Kasumi-1 (cell line): ENCODE measurements at places on chromosomes 7 and 10.
A peak's percentile ranks its signal among the peaks of the same experiment; 100 is the strongest.

DNA sequence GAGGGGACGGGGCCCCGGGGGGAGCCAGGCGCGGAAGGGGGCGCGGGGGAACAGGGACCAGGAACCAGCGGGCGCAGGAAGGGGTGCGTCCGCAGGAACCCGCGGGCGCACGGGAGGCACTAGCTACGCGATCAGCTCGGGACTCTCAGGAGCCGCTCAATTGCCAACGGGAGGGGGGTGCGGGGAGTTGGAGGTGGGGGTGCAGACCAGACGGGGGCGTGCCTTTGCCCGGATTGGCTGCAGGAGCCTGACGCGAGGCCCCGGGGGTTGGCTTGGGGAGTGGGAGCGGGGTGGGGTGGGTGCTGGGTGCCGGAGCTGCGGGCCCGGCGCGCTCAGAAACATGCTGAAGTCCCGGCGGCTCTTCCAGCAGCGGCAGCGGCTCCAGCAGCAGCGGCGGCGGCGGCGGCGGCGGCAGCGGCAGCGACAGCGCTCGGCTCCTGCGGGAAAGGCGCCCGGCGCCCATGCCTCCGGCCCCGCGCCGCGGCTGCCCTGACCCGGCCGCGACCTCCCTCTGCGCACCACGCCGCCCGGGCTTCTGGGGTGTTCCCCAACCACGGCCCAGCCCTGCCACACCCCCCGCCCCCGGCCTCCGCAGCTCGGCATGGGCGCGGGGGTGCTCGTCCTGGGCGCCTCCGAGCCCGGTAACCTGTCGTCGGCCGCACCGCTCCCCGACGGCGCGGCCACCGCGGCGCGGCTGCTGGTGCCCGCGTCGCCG, at the start of gene ADRB1:
Gene ADRB1, plus strand, starts transcription at position 335 of the 715 bp plus-strand sequence. Its CDS starts 267 bp downstream, at position 602.
- DNase-seq, result peak; percentile 84

- no peak for DNase-seq
Measured at GRCh38 chr10:112362833-112363232, 11.1 kb upstream of the ACSL5 start.

DNA sequence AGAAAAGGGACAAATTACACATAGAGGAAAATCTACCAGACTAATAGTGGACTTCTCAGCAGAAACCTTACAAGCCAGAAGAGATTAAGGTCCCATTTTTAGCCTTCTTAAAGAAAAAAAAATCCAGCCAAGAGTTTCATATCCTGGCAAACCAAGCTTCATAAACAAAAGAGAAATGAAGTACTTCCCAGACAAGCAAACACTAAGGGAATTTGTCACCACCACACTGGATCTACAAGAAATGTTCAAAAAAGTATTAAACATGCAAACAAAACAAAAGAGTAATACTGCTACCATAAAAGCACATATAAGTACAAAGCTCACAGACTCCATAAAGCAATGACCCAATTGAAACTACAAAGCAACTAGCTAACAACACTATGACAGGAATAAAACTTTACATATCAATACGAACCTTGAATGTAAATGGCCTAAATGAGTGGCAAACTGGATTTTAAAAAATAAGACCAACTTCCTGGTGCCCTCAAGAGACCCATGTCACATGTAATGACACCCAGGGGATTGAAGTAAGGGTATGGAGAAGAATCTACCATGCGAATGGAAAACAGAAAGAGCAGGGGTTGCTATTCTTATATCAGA, 260.7 kb upstream of the PPP2R2D start:
- no peak for DNase-seq

GRCh38 chr7:137434946-137435345, 91.4 kb upstream of the PTN start:
- no peak for DNase-seq

DNA sequence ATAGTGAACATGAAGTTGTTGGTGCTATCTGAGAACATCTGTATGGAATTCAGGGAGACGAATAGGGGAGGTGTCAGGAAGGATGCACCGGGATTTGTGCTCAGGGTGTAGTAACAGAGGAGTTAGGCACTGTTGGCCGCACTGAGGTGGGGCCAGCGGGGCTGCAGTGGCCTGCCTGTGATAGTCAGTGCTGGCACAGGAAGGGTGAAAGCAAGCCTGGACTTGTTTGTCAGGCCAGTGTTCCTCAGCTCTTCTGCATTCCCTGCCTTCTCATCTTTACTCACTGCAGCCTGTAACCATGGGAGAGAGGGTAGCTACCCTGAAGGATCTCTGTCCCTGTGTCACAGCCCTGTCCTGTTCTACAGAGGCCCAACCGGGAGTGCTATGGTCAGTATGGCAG, 81.3 kb downstream of the SH2D4B start:
- no peak for DNase-seq

DNA sequence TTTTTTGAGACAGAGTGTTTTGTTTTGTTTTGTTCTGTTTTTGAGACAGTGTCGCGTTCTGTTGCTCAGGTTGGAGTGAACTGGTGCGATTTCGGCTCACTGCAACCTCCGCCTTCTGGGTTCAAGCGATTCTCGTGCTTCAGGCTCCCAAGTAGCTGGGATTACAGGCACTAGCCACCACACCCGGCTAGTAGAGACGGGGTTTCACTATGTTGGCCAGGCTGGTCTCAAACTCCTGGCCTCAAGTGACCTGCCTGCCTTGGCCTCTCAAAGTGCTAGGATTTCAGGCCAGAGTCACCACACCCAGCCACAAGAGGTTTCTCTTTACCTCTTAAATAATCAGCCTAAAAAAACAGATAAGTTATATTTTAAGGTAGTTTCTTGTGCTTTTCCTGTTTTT, 8.7 kb upstream of the ARHGAP12 start:
- no peak for DNase-seq

- no peak for DNase-seq
Measured at GRCh38 chr7:45325378-45325777, 167.8 kb downstream of the RAMP3 start.

- no peak for DNase-seq
Measured at GRCh38 chr7:21084286-21084685, 297.6 kb upstream of the SP8 start.

DNA sequence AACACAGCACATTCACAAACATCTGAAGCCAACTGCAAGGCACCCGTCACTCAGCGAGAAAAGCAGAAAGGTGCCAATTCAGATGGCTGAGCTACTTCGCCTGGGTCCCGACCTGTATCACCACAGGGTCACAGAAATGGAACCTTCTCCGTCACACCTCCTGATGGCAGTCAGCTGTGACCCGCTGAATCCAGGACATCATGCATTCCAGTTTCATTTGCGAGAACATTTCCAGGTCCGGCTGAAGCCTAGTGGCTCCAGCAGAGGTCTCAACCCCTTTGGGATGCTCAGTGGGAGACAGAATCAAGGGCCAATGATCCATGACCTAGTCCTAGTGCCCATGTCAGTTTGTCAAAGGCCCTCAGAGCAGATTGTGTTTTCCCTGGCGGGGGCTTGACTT, 193.6 kb upstream of the KLF14 start:
- no peak for DNase-seq

DNA sequence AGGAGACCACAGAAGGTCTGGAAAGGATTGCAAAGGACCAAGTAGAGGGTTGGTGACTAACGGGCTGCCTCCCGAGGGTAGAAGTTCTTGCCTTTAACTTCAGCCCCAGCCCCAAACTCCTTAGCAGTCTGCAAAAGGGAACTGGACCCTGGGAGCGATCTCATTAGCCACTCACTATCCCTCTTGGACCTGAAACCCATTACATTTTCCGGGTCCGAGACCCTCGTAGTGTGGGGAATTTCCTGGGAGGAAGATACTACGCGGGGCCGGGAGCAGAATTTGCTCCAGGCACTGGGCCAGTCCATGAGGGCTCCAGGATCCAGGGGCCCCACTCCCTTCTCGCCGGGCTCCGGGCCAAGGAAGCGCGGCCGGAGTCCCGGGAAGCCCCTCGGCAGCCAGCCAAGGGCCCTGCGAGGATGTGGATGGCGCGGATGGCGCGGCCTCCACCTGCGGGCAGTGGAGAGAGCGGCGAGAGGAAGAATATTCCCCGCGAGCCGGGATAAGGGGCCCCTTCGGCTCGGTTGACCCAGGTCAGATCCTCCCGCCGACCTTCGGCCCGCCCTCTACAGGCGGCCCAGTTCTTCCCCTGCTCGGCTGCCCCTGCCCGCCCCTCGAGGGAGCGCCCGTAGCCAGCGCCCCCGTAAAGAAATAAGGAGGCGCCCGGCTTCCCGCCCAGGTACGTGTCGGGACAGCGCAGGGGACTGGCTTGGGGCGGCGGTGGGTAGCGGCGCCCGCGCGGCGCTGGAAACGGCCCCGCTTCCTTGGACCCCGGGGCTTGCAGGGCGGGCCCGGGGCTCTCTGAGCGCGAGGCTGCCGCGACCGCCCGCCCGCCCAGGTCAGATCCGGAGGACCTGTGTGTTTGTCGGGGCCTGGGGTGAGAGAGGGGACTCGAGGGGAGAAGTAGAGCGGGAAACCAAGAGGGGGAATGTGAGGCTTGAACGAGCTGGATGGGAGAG, at the start of gene MYO3A:
Gene MYO3A, plus strand, starts transcription at position 577 of the 956 bp plus-strand sequence. CDS start 17,882 bp downstream, outside the sequence.
- no peak for DNase-seq

- peak; percentile 96 for DNase-seq
Measured at GRCh38 chr10:70492786-70493659, 14.5 kb downstream of the PALD1 start.

DNA sequence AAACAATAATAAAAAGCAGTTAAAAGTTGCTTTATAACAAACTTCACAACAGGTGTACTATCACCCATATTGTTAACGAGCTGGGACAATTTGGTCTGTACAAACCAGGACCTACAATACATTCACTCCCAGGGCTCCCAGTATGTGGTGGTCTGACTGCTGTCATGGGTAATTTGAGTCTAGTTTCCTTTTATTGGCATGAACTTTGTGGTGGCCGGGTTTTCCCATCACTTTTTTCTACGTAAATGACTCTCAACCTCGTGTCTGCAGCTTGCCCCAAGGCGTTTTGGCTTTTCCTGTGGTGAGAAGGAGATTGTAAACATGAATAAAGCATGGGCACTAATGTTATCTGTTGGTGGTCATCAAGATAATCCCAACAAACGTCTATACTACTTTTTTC, 118.7 kb upstream of the CDK6 start:
- no peak for DNase-seq

DNA sequence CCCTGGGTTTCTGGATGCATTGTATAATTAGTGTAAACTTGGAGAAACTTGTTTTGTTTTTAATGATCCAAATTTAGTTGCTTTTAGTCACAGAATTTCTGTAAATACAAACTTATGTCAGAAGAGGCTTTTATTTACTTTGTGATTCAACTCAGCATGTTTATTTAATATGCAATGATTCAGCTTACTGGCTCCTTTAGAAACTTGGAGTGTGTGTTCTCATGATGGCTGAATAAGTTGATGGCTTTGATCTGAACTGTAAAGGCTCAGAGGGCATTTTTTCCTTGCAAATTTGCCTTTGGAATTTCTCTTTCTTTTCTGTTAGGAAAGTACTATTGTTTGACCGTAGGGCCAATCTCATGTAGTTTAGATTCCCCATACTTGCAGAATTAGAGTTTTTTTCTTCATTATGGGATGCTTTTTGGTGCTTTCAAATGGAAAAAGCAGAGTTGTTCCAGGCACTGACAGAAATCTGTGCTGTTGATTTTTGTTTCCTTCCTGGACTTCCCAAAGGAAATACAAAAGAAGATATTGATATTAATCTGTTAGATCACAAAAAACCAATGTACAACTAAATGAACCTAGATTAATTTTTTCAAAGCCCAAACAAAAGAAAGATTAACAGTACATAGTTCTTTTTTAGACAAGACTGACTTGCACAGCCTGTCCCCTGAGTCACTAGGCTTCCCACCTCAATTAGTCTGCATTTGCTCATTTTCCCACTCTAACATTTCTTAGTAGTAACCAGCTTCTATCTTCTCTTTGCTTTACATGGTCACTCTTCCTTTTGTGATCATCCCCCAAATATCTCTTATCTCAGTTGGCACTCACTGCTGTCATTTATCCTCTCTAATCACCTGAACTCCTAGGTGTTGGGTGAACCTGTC, 96.8 kb upstream of the AGR3 start:
- DNase-seq, result no peak

GRCh38 chr10:7561216-7561893, 105.4 kb downstream of the ITIH5 start:
- DNase-seq, result no peak

- DNase-seq, result no peak
Measured at GRCh38 chr7:48759431-48760080, 164.8 kb upstream of the CDC14C start.

DNA sequence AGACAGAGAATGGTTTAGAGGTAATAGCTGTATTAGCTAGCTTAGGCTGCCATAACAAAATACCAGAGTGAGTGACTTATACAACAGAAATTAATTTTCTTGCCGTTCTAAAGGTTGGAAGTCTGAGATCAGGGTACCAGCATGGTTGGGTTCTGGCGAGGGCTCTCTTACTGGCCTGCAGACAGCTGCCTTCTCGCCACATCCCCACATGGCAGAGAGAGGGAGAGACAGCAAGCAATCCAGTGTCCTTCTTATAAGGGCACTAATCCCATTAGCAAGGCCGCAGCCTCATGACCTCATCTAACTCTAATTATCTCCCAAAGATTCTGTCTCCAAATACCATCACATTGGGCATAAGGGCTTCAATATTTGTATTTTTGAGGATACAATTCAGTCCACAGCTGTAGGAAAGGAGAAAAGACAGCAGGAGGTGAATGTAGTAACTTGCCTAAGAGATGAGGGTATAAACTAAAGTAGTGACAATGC, 3.6 kb upstream of the STAM start:
- DNase-seq, result no peak

DNA sequence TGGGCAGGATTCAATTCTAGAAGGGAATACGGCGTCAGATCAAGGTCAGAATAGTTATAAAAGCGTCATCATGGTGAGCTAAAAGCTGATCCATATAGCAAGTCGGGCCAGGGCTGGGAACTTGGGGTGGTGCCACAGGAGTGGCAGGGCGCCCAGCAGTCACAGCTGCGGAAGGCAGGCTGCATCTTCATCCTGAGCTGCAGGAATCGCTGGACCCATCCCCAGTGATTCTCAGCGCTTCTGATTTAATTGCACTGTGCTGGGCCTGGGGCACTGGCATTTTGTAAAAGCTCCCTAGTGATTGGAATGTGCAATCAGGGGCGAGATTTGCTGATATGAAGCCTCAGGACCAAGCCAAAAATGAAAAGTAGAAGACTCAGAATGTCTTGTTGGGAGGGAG, 135.3 kb downstream of the CTTNBP2 start:
- no peak for DNase-seq

- no peak for DNase-seq
Measured at GRCh38 chr10:84149854-84150253, 10.5 kb downstream of the GHITM start.
